ENCODE measurements at places on chromosomes 2 and 18.

- DNase-seq = no peak
Observed at GRCh38 chr2:37388074-37388473, 43.6 kb downstream of the QPCT start.

- no peak for DNase-seq
Observed at GRCh38 chr2:7849027-7849426, 832.8 kb upstream of the ID2 start.

- no peak for DNase-seq
Observed at GRCh38 chr18:24827501-24827900, 367.1 kb downstream of the HRH4 start.

- no peak for DNase-seq
Observed at GRCh38 chr2:85163675-85164074, 30.5 kb downstream of the TCF7L1 start.

GRCh38 chr2:10402062-10402585, 46.0 kb downstream of the ODC1 start:
- no peak for DNase-seq

- DNase-seq = peak; percentile 18
Observed at GRCh38 chr18:3012136-3013023, 564 bp downstream of the LPIN2 start.

DNA sequence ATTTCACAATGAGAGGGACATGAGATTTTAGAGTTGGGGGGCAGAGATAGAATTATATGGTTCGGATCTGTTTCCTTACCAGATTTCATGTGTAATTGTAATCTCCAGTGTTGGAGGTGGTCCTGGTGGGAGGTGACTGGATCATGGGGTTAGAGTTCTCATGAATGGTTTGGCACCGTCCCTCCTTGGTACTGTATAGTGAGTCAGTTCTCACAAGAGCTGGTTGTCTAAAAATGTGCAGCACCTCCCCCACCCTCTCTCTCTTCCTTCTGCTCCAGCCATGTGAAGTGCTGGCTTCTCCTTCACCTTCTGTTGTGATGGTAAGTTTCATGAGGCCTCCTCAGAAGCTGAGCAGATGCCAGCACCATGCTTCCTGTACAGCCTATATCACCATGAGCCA, 138.1 kb downstream of the SCG2 start:
- no peak for DNase-seq

GRCh38 chr2:28232295-28232694, 160.4 kb upstream of the FOSL2 start:
- no peak for DNase-seq

- peak; percentile 20 for DNase-seq
Observed at GRCh38 chr18:54222922-54223567, 1.4 kb downstream of the MBD2 start.

- DNase-seq = no peak
Observed at GRCh38 chr2:897091-897490, 53.6 kb upstream of the SNTG2 start.

- DNase-seq = peak; percentile 31
Observed at GRCh38 chr18:75249672-75250470, 39.3 kb downstream of the TSHZ1 start.

GRCh38 chr2:217438821-217439220, 564.0 kb downstream of the TNS1 start:
- DNase-seq = no peak

DNA sequence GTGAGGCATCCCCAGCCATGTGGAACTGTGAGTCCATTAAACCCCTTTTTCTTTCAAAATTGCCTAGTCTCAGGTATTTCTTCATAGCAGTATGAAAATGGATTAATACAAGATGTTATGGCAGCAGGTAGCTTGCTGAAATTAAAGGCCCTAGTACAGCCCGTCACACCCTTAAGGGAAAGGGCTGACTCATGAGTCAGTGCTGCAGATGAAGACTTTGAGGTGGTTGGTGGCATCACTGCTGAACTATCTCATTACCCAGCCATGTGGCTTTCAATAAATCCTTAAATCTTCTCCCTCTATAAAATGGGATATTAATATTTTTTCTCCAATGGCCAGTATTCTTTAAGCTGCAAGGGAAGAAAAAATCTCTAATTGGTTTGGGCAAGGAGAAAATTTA, 226.1 kb upstream of the CCDC68 start:
- no peak for DNase-seq

- no peak for DNase-seq
Observed at GRCh38 chr18:62519684-62520083, 3.1 kb upstream of the ZCCHC2 start.

DNA sequence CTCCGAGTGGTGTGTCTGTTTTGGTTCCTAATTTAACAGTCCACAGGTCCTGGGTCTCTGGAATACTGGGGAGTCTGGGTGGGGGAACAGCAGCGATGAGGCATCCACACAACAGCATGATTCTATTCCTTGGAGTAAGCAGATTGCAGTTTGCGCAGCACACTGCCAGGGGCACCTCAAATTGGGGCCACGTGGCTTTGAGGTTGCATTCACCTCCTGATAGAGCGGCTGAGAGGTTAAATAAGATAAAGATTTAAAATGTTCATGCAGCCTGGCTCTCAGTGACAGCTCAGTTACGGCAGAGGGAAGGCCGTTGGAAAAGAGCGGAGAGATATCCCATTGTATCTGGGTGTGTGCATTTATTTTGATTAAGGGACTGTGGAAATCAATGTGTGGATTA, 202.3 kb downstream of the ASB1 start:
- no peak for DNase-seq

DNA sequence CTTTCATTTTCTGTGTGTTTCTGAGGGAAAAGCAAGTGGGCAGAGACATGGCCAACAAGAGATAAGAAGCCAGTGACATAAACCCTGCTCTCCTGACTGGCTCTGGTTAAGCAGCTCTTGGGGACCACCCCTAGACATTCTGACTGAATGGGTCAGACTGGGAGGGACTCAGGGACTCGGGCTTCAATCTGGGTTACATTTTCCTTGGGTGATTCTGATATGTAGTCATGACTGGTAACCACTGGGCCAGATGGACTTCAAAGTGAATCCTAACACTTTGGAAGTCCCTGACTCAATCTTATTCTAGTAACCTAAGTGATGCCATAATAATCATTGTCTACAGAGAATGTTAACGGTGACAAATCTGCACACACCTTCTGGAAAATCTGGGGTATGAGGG, 397.8 kb downstream of the NBAS start:
- no peak for DNase-seq

- DNase-seq = no peak
Observed at GRCh38 chr2:99780276-99780675, 290.5 kb upstream of the REV1 start.

GRCh38 chr2:134736167-134736880, 17.5 kb upstream of the TMEM163 start:
- no peak for DNase-seq

GRCh38 chr2:181616715-181617114, 40.2 kb downstream of the CERKL start:
- no peak for DNase-seq

GRCh38 chr2:194514281-194514680, 1142.7 kb upstream of the SLC39A10 start:
- DNase-seq = no peak

GRCh38 chr18:2301316-2301715, 270.0 kb downstream of the METTL4 start:
- no peak for DNase-seq

DNA sequence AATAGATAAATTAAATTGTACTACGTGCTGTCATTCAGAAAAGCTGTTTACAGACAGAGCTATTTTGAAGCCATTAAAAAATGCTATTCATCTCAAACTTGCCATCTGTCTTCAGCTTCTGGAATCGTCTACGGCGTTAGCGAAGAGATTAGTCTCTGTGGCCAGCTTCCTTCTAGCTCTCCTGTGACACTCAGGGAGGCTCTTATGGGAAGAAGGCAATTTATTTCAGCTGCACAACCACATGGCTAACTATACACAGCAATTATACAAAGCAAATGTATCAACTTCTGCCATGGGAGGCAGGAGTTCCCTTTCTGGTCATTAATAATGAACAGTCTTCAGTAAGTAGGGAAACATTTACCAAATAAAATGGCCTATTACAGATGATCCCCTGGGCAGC, 6.3 kb downstream of the CTAGE1 start:
- DNase-seq = no peak

DNA sequence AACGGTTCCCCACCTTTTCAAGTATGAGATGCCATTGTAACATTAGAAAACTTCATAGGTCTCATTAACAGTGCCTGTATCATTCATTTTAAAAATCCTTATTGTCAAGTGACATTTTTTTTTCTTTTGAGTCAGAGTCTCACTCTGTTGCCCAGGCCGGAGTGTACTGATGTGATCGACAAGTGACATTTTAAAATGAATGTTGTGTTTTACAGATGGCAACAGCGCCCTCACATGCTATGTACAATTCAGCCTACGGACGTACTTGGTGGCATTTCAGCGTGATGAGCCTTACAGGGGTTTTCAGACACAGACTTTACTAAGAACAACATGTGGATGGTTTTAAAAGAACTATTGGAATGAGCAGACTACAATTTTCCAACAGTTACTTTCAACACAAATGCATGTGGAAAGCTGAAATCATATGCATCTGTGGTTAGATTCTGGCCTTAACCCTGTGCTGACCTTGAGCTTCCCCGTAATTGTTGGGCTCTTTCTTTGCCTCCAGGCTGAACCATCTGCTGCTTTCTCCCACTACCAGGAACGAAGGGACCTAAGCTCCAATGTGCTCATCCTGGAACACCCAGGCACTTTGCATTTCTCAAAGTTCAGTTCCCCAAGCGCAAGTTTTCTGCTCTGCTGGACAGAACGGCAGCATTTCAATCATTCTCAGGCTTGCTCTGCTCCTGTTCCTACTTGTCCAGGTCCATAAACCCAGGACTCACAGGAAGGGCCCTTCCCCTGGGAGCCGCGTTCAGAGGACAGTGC, 119.9 kb upstream of the NDUFV2 start:
- no peak for DNase-seq

- DNase-seq = no peak
Observed at GRCh38 chr2:96100893-96101304, 15.5 kb downstream of the ADRA2B start.

DNA sequence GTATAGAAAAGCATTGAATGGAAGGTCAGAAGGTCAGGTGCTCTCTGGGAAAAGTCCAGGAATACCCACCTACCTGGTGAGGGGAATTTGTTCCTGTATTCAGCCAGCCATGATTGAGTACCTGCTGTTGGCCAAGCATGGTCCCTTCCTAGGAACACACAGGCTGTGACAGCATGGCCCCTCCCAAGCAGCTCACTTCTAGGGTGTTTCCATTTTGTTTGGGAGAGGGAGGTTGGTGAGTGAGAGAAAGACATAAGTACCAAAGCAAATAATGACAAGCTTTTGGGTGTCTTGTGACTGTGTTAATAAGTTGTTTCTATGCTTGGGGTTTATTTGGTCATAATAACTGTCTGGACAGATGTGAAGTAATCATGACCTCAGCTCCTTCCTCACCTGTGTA, 46.3 kb downstream of the CABLES1 start:
- DNase-seq = no peak

GRCh38 chr2:127106457-127106990, 430 bp downstream of the BIN1 start:
- DNase-seq = no peak

DNA sequence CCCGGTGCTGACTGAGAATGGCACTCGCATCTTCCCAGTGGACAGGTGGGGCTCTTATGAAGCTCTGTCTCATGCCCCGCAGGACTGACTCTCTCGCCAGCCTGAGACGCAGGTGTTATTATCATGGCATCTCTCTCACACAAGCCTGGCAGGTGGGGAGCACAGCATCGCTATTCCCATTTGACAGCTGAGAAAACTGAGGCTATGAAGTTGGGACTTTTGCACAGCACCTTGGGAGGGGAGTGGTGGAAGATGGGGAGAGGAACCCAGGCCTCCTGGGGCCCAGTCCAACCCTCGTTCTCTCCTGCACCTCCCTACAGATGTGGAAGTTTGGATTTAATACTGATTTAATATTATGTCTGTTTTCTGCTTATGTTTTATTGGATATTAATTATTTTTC, 9.0 kb upstream of the NTSR2 start:
- no peak for DNase-seq

GRCh38 chr2:120761911-120762310, 26.2 kb downstream of the GLI2 start:
- no peak for DNase-seq

- no peak for DNase-seq
Observed at GRCh38 chr2:1415501-1415900, 2.2 kb downstream of the TPO start.

DNA sequence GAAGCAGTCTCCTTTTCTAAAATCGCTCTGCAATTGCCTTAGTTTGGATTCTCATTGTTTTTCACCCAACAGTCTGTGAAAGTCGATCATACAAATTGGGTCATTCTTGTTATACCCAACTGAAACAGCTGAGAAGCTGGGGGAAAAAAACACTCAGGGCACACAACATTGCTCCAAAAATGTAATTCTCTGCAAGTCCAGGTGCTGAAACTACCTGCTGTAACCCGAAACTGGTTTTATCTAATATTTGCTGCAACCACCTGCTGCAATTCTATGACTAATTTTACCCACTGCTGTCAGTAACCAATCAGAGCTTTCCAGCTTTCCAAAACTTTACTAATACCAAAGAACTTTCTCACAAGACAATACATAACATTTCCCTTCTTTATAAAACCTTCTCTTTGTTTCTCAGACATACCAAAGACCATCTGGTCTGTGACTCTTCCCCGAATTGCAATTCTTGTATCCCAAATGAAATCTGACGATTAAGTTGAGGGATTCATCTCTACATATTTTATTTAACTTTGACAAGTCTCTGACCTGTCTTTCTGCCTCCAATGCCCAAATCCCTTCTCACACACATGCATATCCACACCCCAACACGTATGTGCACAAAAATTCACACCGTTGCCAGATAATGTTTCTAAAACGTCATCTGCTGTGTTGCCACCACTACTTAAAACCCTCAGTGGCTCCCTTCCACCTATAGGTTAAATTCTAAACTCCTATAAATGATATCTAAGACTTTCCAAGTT, 198.3 kb downstream of the PIEZO2 start:
- no peak for DNase-seq

GRCh38 chr2:196500686-196501431, 138.7 kb upstream of the CCDC150 start:
- no peak for DNase-seq

- DNase-seq = no peak
Observed at GRCh38 chr2:235990344-235990743, 177.8 kb downstream of the GBX2 start.

GRCh38 chr2:230471074-230471473, 55.1 kb downstream of the SP100 start:
- DNase-seq = no peak

DNA sequence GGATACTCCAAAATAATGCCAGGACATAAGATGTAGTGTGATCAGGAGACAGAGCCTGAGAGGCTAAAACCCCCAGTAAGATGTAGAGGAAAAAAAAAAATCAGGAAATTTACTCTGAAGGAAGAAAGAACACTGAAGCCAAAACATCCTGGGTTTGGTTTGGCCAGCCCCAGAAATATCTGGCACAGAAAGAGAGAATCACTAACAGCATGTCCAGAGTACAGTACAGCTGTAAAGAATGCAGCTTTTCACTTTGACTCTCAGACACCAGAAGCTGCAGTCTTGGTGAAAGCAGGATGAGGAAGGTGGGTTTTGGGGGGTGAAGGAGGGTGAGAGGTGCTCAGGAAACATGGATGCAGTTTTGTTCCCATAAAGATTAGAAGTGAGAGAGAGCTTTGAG, 1577.7 kb upstream of the ACVR2A start:
- no peak for DNase-seq

GRCh38 chr2:120442923-120443571, 97.1 kb downstream of the INHBB start:
- DNase-seq = no peak

All from CD4-positive, alpha-beta T cell (primary cell).